Esophagus squamous epithelium (tissue), 5 donors: ENCODE measurements at places on chromosomes 6 and 20. TPM values are rescaled to one million over a fixed set of nuclear protein-coding genes. Genes with fewer than 3 reads are reported as not detected.

The NOTCH4 gene
- 4.7 TPM for total RNA-seq

The TNF gene
- not detected for total RNA-seq

The COX4I2 gene
- 0.83 TPM for total RNA-seq

The GJA10 gene
- total RNA-seq, result not detected

The CRIP3 gene
- 0.38 TPM for total RNA-seq

The RCAN2 gene
- 1.4 TPM for total RNA-seq

The TNFRSF6B gene
- 15.2 TPM for total RNA-seq

The ZNF311 gene
- 0.27 TPM for total RNA-seq

The BEND6 gene
- 0.57 TPM for total RNA-seq

The GABRR1 gene
- total RNA-seq, result not detected

DNA sequence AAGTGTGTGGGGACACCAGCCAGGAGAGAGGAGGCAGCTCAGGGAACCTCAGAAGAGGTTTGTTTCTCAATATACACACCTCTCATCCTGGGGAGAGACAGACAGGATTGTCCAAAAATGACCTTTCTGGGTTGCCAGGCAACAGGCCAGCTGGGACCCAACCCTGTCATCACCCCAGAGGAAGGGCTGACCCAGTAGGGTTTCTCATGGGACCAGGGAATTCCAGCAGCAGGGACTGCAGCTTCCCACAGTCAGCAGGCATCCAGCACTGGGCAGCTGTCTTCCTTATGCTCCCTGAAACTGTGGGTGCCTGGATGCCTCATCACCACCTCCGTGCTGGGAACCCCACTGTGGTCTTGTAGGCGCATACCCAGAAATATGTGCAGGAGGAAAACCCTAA, 1.3 kb downstream of the C20orf202 start:
- no peak for DNase-seq

DNA sequence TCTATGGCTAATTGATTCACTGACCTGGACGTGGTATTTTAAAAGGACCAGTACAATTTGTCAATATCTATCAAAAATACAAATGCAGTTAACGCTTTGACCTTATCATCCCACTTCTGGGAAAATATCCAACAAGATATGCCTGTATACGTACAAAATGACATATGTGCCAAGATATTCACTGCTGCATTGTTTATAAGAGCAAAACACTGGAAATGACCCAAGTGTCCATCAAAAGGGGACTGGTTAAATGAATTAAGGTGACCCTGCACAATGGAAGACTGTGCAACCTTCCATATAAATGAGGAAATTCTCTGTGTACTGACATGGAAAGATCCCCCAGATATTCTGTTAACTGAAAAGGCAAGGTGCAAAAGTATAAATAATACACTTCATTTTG, 13.9 kb downstream of the TRAM2 start:
- no peak for DNase-seq

- DNase-seq, result no peak
Measured at GRCh38 chr6:13831615-13832014, 17.3 kb upstream of the MCUR1 start.

- no peak for DNase-seq
Measured at GRCh38 chr6:42084889-42085288, 34.6 kb downstream of the TAF8 start.

DNA sequence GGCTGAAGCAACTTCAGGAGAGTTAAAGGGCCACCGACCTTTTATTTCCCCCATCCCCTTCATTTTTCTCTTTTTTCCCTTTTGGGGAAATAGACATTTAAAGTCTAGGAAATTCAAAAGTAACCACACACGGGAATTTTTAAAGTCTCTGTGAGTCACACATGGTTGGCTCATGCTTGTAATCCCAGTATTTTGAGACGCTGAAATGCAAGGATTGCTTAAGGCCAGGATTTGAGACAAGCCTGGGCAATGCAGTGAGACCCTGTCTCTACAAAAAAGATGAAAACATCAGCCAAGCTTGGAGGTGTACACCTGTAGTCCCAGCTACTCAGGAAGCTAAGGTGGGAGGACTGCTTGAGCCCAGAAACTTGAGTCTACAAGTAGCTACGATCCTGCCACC, 34.2 kb downstream of the KATNA1 start:
- no peak for DNase-seq

DNA sequence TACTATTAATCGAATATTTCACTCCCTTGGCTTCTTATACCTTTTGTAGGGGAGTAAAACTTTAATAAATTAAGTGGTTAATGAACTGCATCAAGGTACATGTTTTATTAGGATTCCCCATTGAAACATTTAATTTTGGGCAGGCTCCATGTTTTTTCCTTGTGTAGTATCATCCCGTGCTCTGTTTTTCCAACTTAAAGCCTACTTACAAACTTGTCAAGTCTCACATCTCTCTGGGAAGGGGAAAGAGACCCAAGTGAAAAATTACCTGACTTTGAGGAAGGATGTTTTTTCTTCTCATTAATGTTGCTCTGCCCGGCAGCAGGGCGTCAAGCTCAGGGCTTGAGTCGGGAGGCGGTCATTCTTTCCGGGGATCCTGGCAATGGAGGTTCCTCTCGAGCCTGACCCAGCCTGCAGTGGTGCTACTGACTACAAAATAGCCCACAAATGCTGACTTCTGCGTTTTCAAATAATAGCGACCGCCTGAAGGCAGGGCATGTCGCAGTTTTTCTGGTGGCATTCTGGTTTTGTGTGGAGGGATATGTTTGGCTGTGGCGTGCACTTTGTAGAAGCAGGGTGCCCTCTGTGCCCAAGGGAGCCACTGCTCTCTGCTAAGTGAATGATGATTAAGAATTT, 2.4 kb downstream of the DSP start:
- DNase-seq, result no peak

DNA sequence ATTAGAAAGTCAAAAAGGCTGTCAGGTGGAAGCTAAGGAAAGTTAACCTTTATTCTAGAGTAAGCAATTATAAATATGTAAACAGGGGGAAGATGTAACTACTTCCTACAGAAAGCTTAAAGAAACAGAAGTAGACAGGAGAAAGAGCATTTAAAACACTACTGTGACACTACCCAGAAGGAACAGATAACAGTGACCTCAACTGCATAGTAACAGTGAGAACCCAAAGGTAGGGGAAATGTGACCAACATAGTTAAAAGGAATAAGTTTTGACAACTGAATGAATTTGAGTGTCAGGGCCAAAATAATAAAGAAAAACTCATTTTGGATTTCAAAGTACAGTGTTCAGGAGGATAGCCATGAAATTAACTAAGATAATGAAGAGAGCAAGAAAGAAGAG, 43.5 kb downstream of the IBTK start:
- DNase-seq, result no peak

DNA sequence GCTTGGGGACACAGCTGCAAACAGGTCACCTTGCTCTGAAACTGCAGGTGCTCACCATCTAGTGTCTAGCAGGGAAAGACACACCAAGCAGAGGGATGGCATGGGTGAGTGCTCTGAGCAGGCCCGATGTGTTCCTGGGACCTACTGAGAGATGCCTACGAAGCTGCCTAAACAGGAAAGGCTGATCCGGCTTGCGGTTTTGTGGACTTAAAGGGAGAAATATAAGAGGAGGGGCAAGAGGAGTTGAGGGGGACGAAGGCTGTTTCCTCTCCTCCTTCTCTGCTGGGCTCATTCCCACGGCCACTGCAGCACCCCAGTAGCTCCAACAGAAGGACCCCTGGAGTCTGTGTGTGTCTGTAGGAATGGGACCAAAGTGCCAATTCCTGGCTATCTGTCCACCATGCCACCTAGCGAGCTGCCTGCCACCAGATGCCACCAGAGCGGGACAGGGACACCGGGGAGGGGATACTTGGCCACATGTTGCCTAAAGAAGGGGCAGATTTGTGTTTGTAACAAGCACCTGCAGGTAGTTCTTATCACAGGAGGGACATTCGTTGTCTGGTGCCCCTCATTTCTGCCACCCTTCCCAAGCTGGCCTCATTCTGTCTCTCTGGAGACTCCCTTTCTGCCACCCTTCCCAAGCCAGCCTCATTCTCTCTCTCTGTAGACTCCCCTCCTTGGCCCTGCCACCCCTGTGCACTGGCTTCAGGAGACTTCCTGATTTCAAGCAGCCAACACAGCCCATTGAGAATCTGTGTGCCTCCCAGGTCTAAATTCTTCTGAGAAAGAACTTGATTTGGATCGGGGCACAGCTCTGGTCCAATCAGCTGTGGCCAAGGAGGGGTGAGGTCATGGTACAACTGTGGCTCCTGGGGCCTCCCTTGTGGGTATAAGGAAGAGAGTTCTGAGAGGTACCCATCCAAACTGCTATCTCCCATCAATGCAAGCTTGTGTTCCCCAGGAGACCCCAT, 221.8 kb downstream of the ANKRD60 start:
- DNase-seq, result no peak

- no peak for DNase-seq
Measured at GRCh38 chr20:17786221-17786718, 86.5 kb downstream of the BANF2 start.

DNA sequence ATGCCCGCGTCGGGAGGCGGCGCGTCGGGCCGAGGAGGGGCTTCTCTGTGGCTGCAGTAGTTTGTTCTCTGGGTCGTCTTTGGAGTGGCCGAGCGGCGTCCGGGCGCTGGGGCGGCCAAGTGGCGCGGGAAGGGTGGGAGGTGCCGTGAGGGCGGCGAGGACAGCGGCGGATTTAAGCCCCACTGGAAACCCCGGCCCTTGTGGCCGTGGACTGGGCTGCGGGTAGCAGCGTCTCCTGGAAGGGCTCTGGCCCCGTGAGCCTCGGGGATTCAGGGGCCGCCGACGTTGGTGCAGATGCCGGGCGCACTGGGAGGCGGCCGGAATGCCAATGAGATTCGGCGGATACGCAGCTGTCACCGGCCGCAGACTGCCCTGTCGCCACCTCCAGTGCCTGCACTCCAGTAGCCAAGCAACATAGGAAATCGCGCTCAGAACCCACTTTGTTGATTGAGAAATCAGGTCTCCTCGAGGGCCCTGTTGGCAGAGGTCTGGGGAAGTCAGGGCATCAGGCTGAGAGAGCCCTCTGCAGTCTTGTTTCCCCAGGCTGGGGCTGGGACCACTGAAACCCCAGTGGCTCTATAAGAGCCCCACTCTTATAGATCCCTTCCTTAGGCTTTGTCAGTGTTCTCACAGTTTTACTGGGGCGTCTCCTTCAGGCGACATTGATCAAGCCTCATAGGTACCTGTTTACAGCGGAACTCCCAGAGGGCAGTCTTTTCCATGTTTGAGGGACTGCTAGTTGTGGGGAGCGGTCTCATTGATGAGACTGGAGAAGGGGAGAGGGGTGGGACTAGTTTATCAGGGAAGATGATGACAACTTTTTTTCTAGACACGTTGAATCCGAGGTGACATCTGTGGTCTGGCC, 642 bp downstream of the GZF1 start:
- no peak for DNase-seq

DNA sequence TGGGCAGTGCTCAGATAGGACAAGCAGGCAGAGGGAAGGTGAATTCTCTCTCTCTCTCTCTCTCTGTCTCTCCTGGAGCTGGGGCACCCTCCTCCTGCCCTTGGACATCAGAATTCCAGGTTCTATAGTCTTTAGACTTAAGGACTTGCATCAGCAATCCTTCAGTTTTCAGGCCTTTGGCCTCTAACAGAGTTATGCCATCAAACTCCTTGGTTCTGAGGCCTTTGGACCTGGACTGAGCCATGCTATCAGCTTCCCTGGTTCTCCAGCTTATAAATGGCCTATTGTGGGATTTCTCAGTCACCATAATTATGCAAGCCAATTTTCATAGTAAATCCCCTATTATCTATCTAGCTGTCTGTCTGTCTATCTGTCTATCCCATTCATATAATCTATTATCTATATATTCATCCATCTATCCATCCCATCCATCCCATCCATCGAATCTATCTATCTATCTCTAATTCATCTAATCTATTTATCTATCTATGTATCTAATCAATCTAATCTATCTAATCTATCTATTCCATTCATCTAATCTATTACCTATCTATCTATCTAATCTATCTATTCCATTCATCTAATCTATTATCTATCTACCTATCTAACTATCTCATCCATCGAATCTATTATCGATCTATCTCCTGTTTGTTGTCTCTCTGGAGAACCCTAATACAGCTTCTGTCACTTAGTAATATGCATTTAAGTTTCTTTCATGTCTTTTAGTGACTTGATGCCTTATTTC, 48.2 kb upstream of the HIVEP1 start:
- DNase-seq, result no peak

- DNase-seq, result no peak
Measured at GRCh38 chr6:19137505-19137904, 699.7 kb upstream of the ID4 start.

GRCh38 chr20:9627219-9627618, 112.8 kb downstream of the LAMP5 start:
- no peak for DNase-seq

DNA sequence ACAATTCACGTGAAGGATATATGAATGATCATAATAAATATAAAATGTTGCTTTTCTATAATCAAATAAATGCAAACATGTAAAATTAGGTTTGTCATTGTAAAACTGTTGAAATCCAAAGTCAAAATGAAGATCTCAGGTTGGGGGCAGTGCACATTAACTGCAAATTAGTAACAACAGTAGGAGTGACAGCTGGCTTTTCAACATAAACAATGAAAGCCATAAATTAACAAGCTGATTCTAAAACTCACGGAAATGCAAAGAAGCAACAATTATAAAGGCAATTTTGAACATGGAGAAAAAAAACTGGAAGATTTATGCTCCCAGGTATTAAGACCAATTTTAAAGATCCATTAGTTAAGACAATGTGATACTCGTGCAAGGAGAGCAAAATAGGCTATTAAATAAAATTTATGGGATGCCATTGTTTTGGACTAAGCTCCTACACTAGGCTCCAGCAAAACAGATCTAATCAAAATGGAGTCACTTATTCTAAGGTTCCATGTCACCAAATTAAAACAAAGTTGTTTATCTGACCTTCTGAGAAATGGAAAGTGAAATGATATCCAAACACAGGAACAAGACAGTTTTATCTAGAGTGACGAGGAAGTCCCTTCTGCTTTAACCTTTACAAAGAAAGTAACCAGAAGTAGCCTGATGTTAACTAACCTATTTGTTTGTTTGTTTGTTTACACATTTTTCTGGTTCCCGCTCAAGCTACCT, 770.8 kb downstream of the EPHA7 start:
- DNase-seq, result no peak

DNA sequence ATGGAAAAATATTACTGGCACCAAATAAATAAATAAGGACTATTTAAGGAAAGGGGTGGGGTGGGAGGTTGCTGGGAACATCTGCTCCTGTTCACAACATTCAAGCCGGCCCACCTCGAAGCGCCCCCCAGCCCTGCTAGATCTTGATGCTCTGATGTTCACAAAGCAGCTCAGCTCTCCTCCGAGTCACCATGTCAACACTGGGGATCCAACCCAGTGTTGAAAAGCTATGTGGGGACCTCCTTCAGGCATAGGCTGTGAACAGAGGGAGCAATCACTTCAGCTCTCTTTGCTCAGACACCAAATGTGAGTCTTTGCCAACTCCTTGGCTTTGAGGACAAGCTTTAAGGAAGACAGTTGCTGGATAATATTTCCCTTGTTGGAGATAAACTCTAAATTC, 176.8 kb upstream of the NT5E start:
- no peak for DNase-seq

GRCh38 chr6:88748141-88748540, 215.3 kb downstream of the RNGTT start:
- DNase-seq, result no peak
